ENCODE measurements at places on chromosomes 5 and 9. TPM values are rescaled to one million over a fixed set of nuclear protein-coding genes. Genes with fewer than 3 reads are reported as not detected.

Gene C1QTNF3
- 0.18 TPM for total RNA-seq

Gene POU5F2
- total RNA-seq: 0.02 TPM

Gene IFNA13
- total RNA-seq: not detected

Gene LSM11
- total RNA-seq: 2.4 TPM

Gene NDST1
- total RNA-seq: 59.3 TPM

Measured in A549 treated with AZD2906 at 1 μM for 4 hours (cell line).